ENCODE measurements at places on chromosomes 6 and 20.

DNA sequence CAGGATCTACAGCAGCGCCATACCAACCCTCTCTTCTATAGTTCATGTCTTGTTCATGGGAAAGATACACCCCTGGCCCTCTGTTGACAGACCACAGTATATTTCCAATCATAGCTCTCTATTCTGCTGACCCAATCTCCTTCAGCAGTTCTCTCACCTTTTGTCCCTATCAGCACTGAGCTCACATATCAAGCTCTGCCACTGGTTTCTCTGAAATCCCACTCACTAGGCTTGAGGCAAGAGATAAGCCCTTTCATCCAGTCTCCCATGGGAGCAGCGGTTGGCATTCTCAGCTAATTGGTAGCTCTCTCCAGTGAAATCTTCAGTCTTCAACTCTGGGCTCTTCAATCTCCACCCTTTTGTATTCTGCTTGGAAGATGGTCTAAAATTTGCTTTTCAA lies 313.4 kb downstream of the GJA1 start:
- no peak for DNase-seq

- DNase-seq: no peak
These were observed 77.9 kb downstream of the TMEM242 start for GRCh38 chr6:157245436-157245835.

DNA sequence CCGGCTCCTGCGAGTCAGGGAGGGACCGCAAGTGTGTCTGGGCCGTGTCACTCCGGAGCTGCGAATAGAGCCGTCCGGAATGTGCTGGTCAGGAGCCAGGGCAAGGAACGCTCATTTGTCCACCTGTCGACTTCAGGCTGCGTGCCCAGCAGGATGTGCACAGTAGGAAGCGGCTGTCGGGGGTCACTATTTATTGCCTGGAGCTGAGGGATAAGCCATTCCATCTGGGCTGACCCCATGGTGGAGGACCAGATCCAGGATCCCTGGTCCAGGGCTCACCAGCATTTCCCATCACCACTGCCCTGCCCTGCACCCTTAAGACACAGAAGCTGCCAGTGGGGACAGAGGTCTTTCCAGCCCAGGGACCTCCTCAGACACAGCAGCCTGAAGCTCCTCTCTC lies 14.7 kb downstream of the NTSR1 start:
- no peak for DNase-seq

DNA sequence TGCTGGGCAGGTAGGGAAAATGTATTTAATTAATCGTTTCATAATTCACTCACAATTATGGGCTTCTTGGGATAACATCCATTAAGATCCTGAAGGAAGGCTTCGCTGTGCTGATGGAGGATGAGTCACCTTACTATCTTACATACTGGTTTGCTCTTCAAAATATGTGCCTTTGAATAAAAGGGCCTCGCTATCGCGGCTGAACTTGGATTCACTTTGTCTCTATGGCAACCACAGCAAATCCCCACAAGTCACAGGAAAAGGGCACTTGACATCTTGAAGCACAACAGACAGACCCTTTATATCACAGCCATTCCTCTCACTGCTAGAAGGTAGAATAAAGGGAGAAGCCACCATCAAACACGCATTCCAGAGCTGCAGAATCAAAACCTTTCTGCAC lies 141.3 kb upstream of the MYLIP start:
- no peak for DNase-seq

DNA sequence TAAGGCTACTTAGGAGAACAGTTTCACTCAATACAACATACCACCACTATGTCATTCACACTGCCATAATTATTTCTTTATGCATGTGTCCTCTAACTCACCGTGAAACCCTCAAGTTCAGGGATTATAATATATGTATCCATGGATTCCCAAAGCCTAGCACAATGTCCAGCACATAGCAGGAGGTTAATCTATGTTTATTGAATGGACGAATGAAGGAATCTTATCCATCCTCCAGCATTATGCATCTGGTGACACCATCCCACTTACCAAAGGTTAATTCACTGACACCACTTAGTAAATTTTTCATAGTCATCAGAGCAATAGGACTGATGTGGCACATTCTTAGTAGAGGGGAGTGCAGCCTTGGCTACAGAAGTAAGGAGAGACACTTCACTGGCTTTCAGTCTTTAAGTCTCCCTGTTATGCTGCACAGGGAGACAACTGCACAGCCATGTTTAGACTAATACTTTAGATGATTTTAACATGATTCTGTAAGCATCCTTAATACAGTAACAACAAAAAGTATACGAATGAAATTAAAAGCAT lies 49.7 kb downstream of the EPHA7 start:
- no peak for DNase-seq

GRCh38 chr6:6925391-6926164 lies 182.2 kb upstream of the RREB1 start:
- DNase-seq: no peak

DNA sequence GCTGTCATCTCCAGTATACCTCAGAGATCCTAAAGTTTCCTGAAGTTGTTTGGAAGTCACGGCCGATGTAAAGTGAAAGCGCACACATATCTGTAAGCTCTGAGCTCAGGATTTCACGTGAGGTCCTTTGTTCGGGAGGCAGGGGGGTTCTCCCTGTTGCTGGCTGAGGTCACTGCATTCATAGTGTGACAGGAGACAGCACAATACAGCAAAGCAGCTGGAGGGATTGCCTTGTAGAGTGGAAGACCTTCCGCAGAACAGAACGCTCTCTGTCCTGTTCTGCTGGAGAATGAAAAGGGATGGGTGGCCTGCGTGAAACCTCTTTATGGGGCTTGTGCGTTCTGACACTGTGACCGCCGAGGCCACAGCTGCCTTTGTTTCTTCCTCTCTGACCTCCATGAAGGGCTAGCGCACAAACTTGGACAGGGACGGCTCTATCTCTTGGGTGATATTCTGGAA lies 13.4 kb upstream of the SERPINB1 start:
- DNase-seq: no peak

DNA sequence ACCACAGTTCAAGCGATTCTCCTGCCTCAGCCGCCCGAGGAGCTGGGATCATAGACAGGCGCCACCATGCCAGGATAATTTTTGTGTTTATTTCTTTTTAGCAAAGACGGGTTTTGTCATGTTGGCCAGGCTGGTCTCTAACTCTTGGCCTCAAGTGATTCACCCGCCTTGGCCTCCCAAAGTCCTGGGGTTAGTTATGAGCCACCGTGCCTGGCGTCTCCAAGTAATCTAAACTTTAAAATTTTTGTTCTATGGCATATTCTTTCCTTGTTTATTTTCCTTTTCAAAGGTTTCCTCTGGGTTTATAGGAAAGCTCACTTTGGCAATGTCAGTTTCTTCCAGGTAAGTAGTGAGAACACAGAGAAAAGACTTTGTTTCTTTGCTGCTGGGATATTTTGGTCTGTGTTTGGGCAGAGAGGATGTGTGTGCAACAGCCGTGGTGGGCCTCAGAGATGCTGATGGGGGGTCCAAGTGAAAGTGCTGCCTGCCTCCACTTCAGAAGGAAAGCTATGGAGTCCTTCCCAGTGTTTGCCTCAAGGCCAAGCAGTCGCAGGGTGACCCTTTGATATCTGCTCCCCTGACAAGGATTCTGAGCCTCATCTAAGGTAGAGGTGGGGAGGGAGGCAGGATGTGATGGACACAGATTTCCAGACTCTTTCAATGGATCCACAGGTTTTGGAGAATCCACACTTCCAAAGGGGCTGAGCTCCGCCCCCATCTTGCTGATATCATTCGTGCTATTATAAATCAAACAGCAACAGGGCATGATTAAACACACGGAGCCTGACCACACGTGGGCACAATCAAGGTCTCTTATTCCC lies 2.3 kb downstream of the LRP11 start:
- DNase-seq: no peak

- no peak for DNase-seq
These were observed 28.8 kb upstream of the CCND3 start for GRCh38 chr6:41970436-41970846.

DNA sequence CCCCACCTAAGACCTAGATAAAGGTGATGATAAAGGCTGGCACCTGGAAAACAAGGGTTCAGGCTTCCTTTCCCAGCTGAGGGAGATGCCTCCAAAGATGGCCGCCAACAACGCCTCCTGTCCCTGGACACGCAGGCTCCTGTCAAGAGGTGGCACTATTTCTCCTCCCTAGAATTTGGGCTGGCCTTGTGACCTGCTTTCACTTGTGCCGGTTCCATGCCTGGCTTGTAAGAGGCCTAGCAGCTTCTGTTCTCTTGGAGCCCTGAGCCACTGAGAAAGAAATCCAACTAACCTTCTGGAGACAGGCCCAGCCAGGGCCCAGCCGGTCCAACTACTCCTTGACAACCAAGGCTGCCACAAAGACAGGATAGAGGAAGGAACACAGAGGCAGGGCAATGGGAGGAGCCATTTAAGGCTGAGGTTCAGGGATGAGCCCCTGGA lies 60.2 kb upstream of the RALY start:
- DNase-seq: peak; percentile 19

- DNase-seq: no peak
These were observed 76.5 kb downstream of the LYRM4 start for GRCh38 chr6:5184218-5184617.

DNA sequence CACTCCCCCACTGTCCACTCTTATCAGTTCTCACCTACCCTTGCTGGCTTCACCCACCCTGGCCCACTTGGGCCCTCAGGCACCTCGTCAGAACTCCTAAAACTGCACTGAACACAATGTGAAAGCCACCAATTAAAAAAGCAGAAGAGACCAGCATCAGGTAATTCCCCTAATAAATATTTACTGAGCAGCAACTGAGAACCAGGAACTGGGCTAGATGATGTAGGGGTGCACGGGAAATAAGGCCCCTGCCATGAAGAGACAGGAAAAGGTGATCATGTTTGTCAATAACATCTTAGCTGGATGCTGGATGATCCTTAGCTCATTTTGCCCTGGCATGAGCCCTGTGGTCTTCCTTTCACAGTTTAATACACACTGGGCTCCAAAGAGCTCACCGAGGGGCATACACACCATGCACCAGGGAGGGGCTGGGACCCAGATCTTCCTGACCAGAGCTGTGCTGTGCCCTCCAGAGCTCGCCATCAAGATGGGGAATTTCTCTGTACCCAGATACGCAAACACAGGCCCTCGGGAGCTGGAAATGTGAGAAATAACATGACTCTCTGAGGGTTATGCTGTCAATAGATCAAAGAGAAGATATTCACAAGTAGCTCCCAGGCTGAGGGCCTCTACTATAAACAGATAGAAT lies 113.6 kb upstream of the SLC22A16 start:
- DNase-seq: peak; percentile 61

- no peak for DNase-seq
These were observed 122.0 kb upstream of the SPTLC3 start for GRCh38 chr20:12886618-12887363.

- no peak for DNase-seq
These were observed 22.1 kb upstream of the TINAG start for GRCh38 chr6:54286141-54286540.

DNA sequence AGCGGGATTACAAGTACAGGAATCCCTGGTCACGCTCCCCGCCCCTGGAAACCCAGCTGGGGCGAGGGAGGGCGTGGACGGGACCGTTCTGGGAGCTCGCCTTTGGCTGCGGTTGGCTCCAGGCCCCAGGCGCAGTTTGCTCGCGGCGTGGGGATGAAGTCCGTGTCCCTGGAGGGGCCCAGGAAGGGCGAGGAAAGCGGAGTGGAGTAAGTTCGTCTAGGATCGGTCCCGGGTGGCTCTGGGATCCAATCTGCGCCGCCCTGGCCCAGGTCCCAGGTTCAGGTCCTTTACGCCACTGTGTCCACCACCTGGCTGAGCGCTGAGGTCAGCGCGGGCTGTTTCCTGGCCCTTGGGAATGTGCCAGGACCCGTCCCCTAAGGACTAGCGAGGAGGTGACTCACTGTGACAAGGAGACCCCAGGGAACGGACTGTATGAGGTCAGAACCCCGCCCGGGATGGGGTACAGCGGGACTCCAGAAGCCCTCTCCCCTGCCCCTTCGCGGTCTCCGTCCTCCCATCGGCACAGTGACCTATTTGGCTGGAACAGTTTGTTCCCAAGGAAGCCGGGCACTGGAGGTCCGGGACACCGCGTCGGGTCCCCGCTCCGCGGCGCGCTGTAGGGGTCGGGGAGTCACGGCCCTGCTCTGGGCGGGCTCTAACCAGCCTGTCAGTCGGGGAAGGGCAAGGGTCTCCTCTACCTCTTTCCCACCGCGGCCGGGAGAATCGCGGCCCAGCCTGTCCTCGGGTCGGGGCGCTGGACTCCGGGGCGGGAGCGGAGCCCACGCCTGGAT lies 724 bp downstream of the CDKN1A start:
- DNase-seq: no peak

DNA sequence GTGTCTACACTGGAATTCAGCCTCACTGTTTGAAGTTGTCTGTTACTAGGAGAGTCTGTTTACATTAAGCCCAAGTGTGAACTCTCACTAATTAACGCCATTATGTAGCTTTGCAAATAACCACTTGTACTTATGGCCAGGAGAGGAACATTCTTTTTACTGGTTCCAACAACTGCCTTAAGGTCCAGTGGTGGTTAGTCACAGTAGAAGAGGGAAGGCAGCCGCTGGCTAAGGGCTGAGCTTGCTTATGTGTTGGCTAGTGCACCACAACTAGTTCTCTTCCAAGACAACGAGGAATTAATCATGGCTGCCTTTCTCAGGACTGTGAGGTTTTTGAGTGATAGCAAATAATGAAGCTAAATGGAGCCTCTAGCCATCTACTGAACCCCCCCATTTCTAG lies 14.9 kb upstream of the SLC22A23 start:
- no peak for DNase-seq

GRCh38 chr6:17470202-17470937 lies 77.0 kb downstream of the CAP2 start:
- DNase-seq: no peak

- DNase-seq: no peak
These were observed 564.9 kb upstream of the CITED2 start for GRCh38 chr6:139939189-139939979.

- no peak for DNase-seq
These were observed 62.6 kb upstream of the SIRPA start for GRCh38 chr20:1832634-1833033.

GRCh38 chr20:17795501-17796071 lies 95.8 kb downstream of the BANF2 start:
- DNase-seq: no peak

Data from germinal center (tissue), 1 donor.